Mesenchymal stem cell (in vitro differentiated cells and primary cell): ENCODE measurements at places on chromosomes 1 and 21.

- no peak for DNase-seq
Measured at GRCh38 chr1:93603106-93603505, 78.5 kb downstream of the BCAR3 start.

- DNase-seq = no peak
Measured at GRCh38 chr21:33817138-33817537, 98.5 kb downstream of the ATP5PO start.

- peak; percentile 50 for DNase-seq
Measured at GRCh38 chr1:53183095-53183990, 13.3 kb upstream of the CPT2 start.

DNA sequence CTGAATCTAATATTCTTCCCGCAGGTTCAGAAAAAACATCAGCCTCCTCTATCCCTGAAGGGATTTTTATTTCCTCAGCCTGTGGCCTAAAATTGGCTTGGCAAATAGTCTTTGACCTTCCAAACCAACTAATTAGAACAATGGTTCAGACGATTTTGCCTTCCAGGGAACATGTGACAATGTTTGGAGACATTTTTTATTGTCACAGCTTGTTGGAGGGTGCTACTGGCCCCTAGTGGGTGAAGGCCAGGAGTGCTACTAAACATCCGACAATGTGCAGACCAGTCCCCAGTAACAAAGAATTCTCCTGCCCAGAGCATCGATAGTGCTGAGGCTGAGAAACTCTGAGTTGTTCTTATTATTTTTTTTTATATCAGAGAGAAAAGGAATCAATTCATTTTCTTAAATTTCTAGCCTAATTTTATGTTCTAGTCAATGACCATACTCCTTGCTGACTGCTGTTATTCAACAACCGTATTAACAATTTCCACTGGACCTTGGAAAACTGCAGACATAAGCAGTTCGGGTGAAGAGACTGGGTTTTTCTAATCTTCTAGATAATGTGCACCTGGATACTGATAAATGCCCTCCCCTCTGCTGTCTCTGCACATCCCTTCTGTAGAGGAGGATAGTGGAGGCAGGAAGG, 280.7 kb downstream of the LMX1A start:
- peak; percentile 29 for DNase-seq

DNA sequence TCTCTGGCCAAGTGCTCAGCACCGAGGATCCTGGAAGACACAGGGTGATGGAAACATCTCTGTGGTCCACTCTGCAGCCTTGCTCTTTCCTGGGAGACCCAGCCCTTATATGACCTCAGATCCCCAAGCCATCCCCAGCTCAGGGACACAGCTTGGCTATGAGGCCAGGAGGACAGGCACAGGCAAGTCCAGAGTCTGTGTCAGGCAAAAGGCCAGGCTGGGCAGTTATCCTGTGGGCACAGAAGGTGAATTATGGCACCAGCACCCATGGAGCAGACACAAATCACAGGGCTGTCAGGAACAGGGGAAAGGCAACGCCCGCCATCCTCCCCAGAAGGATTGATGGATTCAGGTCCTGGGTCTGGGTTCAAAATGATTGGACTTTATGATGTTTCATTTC, 52.1 kb upstream of the SCMH1 start:
- no peak for DNase-seq

GRCh38 chr1:43444836-43445235, 8.9 kb downstream of the HYI start:
- peak; percentile 18 for DNase-seq

DNA sequence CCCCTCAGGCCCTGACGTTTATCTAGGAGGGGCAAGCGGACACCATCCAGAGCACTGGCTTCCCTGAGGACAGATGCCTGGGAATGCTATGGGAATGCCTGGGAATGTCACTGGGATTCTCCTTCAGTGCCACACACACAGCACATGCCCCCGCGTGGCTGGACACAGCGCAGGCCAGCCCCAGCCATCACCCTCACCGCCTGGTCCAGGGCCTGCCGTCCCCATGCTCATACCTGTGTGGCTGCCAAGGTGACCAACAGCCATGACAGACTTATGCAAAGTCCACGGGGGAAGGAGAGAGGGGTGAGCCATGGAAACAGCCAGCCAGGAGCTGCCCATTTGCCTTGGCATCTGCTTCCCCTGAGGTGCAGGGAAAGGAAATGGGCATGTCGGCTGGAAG, 5.7 kb upstream of the TAS1R2 start:
- DNase-seq = no peak

DNA sequence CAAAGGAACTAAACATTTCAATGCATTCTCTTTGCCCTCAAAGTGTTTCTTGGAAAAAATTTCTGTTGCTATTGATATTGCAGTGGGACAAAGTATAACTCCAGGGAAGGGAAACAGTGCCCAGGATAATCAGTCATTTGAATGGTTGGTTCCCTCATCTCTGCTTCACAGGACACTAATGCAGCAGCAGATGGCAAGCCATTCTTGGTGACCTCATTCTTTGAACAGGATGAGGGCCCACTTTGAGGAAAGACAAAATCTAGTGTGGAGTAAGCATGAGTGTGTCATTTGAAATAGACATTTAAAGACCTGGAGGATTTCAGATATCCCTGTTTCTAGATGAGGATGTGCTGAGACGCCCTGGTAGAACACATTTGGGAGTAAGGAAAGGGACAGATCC, 32.3 kb downstream of the CHRM3 start:
- DNase-seq = no peak

GRCh38 chr1:156228501-156228900, 13.5 kb upstream of the BGLAP start:
- DNase-seq = no peak

DNA sequence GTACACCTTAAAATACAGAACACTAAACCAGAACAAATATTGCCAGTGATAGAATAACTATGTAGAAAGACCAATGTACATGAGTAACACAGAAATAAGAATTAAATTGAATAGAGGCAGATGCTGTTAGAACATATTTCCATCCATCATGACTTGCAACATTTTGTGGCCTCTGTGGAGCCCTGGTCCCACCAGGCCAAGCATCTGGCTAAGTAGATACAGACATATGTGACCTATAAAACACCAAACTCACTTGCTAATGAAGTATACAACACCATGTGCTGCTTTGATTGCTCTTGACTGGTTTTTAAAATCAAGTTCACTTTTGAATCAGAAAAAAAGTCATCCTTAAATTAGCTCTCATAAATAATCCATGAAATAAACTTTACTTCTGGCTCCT, 20.5 kb downstream of the SLC19A2 start:
- no peak for DNase-seq

DNA sequence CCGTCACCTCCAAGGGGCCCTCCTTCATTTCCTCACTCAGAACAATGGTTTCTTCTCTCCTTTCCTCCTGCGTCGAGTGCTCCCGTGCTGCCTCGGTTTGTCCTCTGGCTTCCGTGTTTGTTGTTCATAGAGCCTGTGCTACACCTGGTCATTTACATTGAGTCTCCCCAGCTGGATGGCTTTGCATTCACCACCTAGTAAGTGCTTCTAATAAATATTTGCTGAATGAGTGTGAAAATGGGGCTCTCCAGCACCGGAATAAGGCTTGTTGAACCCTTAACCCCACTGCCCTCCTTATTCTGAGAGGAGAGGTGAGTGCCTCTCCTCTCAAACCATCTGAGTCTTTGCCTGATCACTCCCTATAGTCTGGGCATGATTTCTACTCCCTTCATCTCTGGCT, 104.9 kb downstream of the CNIH3 start:
- no peak for DNase-seq

- DNase-seq = no peak
Measured at GRCh38 chr1:84376000-84376910, 22.0 kb upstream of the DNASE2B start.

DNA sequence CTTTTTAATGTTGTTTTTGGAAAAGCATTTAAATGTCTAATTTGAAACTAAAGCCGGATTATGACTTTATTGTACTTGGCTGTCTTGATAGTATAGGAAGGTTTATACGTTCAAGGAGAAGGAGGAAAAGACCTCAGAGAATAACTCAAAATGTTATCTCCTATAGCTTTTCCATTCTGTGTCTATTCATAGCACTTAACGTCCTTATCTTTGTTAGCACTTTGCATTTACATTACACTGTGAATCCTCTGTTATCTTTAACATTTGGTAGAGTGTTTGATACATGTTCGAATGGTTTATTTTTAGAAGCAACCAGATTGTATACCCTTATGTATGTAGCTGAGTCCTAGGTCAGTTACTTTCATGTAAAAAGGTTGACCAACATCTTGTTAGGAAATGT, 50.8 kb upstream of the PODN start:
- no peak for DNase-seq

- peak; percentile 13 for DNase-seq
Measured at GRCh38 chr1:160996178-160996577, 24.8 kb downstream of the F11R start.

- DNase-seq = no peak
Measured at GRCh38 chr21:17231771-17232170, 281.1 kb upstream of the CXADR start.

- peak; percentile 59 for DNase-seq
Measured at GRCh38 chr1:160428655-160429054, 28.3 kb downstream of the VANGL2 start.

DNA sequence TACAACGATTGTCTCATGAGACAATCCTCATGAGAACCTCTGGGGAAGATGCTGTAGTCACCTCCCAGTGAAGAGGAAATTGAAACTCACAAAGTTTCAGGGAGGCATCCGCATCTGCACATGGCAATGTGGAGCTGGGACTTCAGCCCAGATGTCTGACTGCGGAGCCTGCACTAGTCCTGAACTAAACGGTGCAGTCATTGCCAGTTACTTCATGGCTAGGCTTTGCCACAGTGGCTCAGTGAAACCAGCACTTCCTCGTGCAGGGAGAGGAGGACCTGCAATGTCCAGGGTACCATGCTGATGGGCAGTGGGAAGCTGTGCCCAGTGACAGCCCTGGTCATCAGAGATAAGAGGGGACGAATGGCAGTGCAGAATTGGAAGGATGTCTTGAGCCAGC, 40.7 kb upstream of the ETS2 start:
- no peak for DNase-seq

DNA sequence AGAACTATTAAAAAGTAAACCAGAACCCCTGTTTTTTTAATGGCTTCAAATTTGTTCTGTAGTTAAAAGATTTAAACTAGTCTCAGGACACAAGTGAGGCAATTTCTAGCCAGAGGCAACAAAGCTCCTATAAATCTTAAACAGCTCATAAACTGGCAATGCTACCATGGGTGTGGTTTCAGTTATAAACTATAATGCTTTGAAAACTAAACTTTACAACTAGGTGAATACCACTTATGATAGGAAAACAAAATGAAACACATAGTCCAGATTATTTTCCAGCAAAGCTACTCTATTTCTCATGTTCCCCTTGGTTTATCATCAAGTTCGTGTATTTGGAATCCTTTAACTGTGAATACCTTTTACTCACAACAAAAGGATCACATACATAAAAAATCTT, 282.5 kb downstream of the VAV3 start:
- DNase-seq = no peak
